ENCODE measurements at places on chromosomes 16 and 17.
A peak's percentile ranks its signal among the peaks of the same experiment; 100 is the strongest.

- no peak for DNase-seq
These were observed 229.2 kb downstream of the MAP2K6 start for GRCh38 chr17:69643686-69644085.

GRCh38 chr17:35948092-35948491, 4.6 kb upstream of the LYZL6 start:
- no peak for DNase-seq

- no peak for DNase-seq
These were observed 9.7 kb downstream of the ENPP7 start for GRCh38 chr17:79740413-79740812.

GRCh38 chr17:75892556-75893224, 4.1 kb downstream of the TRIM65 start:
- DNase-seq, result no peak

DNA sequence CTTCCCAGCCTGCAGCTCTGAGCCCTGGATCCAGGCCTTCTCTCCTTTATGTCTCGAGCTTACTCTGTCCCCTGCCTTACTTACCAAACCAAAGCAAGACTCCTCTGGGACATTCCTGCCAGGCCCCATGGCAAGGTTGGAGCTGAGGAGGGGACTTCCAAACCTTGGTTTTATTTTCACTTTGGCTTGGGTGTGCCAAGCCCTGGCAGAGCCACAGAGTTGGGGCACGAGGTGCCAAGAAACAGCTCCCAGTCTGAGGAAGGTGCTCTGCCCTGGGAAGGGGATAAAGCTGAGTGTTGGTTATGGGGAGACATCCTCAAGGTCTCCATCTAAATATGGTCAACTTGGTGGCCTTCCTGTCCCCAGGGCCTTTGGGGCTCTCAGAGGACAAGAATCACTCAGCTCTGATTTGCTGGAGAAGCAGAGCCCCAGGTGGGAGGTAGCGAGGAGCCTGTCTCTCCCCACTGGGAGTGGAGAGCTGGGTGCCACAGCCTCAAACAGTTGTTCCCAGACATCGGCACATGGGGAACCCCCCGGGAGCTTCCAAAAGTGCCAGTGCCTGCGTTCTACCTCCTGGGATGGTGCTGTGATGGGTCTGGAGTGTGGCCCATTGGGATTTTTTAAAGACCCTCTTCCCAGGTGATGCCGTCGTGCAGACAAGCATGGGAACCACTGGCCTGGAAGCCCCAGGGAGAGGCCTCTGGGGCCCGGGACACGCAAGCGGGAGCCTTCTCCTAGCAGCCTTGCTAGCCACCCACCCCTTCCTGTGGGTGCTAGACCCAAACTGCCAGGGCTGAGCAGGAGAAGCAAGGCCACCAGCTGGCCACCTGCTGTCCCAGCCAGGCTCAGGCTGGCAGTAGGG, 10.3 kb downstream of the NLRC5 start:
- no peak for DNase-seq

- no peak for DNase-seq
These were observed 10.2 kb downstream of the NOG start for GRCh38 chr17:56603486-56604238.

DNA sequence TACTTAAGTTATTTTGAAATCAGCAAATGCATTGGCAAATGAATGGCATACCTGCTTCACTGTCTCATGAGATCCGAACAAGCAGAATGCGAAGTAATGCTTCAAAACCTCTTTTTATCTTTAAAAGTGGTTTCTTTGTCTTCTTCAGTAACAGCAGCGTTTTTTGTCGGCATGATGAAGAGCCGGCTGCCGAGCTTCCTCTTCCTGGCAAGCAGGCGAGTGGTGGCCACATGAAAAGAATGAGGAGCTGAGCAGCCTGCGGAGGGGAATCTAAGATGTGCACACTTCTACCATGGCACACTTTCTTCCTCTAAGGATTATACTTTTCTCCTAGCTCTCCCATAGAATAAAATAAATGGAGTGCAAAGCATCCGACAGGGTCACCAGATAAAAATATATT, 42.4 kb upstream of the AKTIP start:
- DNase-seq, result no peak

GRCh38 chr16:27883576-27883975, 179.9 kb downstream of the GSG1L start:
- DNase-seq, result no peak

GRCh38 chr17:40553694-40554534, 11.4 kb downstream of the CCR7 start:
- no peak for DNase-seq

DNA sequence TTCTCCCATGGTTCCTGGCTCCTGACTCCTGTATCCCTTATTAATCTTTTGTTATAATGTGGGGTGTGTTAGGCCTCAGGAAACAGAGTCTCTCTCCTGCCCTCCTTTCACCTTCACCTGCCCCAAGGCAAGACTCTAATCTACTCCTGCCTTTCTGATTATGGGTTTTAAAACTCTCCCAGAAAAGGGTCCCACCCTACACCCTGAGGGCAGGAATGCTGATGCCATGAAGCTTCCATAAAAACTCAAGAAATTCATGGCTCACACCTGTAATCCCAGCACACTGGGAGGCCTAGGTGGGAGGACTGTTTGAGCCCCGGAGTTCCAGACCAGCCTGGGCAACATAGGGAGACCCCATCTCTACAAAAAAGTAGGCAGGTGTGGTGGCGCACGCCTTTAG, 18.6 kb upstream of the SRCAP start:
- no peak for DNase-seq

DNA sequence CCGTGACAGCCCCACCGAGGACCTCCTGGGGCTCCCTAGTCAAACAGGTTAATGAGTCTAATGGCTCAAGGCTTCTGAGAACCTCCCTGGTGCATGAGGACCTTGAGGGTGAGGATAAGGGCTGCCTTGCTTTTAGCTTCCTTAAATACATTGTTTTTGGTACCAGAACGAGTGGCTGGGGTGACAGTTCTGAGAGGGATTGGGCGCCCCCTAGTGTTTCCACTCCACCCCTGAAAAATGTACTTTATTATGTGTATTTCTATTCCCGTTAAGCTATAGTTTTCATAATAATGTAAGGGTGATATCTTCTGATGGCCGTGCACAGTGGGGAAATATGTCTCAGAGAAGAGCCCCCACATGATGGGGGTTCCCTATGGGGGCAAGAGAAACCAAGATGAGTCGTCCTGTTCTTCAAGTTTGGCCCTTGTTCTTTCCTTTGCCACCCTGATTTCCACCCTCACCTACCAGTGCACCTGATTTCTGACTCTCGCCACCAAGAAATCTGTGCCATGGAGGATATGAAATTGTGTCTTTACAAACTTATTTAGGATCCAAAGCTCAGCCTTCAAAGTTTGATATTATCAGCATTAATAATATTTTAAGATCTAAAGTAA, 14.5 kb upstream of the VWA3A start:
- DNase-seq, result peak; percentile 34

DNA sequence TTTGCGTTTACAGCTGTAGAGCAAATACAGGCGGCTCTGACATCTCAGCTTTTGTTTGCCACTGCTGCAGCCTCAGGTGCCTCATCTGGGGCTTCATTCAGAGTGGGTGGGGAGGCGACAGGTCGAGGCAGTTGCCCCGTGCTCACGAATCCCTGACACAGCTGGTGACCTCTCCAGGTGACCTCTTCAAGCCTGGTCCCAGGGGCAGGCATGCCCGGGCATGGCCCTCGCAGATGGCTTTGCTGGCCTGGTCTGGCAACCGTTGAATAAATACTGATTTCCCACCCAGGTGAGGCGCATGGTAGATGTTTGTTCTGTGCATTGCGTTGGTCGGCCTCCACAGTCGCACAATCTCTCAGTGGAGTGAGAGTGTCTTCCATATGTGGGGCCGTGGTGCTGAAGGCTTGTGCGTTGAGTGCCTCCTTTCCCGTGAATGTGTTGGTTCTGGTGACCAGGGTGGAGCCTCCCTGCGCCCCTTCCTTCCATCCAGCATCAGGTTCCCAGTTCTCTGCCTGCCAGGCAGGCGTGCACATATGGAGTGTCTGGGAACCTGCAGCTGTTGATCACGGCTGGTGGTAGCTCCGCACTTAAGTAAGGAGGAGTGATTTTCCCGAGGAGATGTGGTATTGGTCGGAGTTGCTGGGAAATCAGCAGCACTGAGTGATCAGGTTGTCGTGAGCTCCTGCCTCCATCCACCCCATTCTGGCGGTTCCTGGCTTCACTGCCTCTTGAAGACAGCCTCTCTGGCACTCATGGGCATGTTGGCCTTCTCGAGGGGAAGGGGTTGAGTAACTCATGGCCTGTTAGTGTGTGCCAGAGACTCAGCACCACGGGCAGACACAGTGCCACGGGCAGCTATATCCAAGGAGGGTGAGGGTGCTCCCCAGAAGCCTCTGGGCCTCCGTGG, 149.7 kb downstream of the RPTOR start:
- DNase-seq, result no peak

DNA sequence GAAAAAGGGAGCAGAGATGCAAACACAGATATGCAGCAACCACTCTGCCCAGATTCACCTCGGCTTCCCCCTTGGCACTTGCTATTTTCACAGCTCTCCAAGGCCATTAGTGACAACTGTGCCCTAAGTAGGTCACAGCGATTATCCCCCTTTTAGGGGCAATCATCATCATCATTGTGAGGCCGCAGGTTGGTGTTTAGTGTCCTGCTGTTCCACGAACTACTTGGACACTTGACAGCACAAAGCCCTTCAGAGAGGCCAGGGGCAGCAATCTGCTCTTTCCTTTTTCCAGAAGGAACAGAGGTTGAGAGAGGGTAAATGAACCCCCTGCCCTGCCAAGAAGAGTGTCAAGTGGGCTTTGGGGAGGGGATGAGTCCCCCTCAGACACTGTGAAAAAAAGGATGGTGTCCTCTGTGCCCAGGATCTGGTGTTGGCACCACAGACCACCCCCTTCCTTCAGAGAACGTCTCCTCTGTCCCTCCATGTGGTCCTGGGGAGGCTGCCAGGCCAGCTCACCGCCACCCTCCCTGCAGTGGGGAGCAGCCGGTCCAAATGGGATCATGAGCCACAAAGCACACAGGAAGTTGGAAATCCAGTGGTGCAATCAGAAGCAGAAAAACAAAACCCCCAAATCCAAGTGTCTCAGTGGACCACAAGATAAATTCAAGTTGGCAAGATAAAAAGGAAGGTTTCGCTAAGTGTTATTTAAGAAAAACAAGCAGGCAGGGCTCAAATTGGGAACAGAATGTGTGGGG, 78.4 kb upstream of the MED9 start:
- DNase-seq, result no peak

DNA sequence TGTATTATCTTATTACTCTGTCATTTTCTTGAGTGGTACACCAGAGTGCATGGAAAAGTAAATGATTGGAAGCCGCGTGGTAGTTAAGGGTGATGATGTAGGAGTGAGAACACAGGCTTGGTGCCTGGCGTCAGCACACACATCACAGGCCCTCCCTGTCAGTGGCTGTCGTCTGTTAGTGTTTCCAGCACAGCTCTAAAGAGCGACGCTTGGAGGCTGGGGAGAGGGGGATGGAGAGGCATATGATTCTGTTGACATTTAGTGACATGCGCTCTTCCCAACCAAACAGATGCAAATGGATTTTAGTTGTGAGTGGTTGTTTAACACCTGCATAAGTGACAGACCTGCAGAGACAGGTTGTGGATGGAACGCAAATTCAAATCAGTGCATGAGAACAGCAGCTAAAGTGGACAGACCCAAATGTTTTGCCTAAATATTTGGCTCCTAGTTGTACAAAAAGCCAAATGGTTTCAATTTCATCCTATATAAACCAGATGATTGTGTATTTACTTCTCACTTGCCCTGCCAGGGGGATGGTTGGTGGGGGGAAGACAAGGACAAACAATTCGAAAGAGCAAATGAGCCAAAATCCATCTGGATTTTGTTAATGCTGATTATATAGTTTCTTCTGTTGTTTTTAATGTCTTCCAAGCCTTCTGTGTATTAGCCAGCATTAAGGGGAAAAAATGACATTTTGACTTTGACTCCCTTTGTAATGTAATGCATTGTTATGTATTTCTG, 222.3 kb downstream of the WWOX start:
- DNase-seq, result no peak

DNA sequence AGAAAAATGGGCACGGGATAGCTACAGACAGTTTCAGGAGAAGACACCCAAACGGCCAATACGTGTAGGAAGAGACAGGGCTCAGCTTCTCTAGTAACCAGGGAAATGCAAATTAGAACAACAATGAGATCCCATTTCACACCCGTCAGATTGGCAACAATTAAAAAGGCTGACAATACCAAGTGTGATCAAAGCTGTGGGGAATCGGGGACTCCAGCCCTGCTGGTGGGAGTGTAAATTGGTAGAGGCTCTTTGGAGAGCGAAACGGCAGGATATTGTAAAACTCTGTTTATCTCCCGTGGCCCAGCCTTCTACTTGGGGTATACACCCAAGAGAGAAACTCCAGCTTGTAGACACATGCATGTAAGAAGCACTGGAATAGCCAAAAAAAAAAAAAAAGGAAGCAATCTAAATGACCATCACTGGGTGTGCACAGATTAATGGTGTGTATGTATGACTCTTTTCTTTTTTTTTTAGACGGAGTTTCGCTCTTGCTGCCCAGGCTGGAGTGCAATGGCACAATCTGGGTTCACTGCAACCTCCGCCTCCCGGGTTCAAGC, 27.5 kb downstream of the MYBBP1A start:
- DNase-seq, result no peak

DNA sequence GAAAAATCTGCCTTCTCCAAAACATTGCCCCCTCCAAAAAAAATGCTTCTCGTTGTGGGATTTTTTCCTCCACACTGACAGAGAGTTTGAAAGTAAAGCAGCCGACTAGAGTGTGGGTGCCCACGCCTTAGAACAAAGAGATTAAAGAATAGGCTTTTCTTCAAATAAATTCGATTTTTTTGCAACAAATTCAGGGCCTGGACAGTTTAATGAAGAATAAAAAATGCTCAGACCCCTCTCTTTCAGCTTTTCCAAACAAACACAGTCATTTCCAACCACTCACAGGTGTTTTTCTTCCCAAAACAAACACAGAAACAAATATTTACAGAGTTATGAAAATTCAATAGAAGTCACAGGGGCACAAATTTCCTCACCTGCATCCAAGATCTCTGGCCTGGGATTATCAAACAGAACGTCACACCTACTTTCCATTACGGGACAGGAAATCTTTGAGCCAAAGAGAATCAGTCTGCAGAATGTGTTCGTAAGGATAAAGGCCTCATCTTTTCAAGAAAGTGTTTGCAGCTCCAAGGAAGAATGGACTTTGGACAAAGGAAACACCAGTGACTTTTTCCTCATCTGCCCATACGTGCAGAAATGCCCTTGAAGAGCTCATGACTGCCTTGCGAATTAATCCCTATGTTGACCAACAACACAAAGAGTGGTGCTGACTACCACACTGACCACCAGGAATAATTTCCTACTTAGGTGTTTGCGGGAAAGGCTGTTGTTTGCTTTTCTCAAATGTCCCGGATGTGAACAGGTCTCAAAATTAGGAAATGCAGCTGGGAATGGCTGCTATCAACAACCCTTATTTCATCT, 31.3 kb upstream of the TOX3 start:
- no peak for DNase-seq

All from activated CD8-positive, alpha-beta memory T cell treated with anti-CD3 and anti-CD28 coated beads for 48 hours (primary cell).